NCI-H69 (cell line): ENCODE measurements at places on chromosomes 11 and 22.

DNA sequence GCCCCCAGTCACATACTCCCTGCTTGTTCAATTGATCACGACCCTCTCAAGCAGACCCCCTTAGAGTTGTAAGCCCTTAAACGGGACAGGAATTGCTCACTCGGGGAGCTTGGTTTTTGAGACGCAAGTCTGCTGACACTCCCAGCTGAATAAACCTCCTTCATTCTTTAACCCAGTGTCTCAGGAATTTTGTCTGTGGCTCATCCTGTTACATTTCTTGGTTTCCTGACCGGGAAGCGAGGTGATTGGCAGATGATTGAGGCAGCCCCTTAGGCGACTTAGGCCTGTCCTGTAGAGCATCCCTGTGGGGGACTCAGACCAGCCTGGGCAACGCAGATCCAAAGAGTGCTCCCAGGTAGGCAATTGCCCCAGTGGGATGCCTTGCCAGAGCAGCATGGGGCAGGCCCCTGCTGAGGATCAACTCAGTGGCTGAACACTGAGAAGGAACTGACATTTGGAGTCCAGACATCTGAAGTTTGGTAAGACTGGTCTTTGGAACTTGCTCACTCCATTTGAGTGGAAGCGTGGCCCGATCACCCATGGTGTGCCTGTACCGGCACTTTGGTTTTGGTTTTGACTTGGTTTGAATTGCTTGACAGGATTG is 51.5 kb downstream of the NEU3 start:
- no peak for DNase-seq

DNA sequence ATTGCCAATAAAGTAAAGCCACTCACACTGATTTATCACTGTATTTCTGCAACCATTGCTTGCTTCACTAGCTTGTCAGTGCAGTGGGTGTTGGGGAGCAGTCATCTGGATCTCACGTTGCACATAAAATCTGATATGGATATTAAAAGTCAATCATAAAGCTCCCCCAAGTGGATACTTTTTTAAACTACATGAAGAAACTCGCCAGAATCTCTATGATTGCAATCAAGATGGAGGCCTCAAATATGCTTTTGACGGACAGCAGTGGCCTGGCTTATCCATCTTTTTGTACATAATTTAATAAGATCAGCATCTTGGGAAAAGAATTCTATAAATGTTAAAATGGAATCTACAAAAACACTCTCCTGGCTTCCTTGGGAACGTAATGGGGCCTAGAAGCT is 137.7 kb downstream of the WT1 start:
- peak; percentile 77 for DNase-seq

DNA sequence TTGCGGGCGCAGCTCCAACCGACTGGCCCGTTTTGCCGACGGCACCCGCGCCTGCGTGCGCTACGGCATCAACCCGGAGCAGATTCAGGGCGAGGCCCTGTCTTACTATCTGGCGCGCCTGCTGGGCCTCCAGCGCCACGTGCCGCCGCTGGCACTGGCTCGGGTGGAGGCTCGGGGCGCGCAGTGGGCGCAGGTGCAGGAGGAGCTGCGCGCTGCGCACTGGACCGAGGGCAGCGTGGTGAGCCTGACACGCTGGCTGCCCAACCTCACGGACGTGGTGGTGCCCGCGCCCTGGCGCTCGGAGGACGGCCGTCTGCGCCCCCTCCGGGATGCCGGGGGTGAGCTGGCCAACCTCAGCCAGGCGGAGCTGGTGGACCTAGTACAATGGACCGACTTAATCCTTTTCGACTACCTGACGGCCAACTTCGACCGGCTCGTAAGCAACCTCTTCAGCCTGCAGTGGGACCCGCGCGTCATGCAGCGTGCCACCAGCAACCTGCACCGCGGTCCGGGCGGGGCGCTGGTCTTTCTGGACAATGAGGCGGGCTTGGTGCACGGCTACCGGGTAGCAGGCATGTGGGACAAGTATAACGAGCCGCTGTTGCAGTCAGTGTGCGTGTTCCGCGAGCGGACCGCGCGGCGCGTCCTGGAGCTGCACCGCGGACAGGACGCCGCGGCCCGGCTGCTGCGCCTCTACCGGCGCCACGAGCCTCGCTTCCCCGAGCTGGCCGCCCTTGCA is 1.0 kb downstream of the FJX1 start:
- DNase-seq, result peak; percentile 84

- DNase-seq, result no peak
Measured at GRCh38 chr11:94147433-94147845, 18.8 kb downstream of the PANX1 start.

GRCh38 chr11:15446929-15447328 is 332.2 kb downstream of the INSC start:
- DNase-seq, result no peak

DNA sequence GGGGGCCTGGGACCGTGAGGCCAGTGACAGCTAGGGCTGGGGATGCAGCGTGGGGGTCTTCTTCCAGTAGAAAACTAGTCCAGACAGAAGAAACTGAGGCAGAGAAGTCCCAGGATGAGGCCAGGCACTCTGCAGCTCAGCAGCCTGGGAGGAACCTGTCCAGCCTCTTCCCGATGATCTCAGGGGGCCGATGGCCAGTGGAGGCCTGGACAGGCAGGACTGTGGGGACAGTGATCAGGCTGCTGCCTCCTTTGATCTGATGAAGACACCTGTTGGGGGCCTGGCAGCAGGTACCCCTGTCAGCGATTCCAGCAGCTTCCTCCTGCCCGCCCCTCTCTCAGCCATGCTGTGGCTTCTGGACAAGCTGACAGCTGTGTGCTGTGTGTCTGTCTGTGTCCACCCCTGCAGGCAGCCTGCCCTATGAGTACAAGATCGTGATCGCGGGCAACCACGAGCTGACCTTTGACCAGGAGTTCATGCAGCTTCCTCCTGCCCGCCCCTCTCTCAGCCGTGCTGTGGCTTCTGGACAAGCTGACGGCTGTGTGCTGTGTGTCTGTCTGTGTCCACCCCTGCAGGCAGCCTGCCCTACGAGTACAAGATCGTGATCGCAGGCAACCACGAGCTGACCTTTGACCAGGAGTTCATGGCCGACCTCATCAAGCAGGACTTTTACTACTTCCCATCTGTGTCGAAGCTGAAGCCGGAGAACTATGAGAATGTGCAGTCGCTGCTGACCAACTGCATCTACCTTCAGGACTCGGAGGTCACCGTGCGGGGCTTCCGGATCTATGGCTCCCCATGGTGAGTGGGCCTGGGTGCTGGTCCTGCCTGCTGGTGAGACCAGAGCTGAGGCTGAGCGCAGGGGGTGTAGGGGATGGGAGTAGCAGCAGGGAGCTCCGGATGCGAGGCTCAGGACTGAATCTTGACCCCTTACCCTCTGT is 62.6 kb downstream of the MPPED1 start:
- no peak for DNase-seq

DNA sequence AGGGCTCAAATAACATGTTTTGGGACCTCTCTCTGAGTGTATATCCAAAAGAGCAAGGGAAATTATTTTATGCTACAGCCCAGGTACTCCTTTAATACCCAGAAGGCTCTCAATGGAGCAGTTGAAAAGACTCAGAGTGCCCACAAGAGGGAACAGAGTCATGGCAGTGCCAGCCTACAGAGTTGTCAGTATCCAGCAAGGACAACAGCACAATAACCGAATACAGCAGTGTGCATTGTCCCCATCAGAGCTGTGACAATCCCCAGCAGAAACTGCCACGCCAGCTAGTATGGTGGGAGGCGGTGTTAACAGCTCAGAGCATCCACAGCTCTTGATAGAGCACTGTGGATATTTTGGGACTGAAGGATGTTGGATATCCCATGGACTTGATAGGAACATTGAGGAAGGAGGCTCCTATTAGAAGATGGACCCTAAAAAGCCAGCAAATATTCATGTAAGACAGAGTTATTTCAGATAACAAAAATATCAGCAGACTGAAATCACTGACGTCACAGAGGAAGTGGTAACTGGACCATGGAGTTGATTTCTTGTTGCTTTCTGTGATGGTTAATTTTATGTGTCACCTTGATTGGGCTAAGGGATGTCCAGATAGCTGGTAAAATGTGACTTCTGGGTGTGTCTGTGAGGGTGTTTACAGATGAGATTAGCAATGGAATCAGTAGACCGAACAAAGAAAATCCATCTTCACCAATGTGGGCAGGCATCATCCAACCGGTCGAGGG is 17.7 kb upstream of the PAFAH1B2 start:
- DNase-seq, result no peak

DNA sequence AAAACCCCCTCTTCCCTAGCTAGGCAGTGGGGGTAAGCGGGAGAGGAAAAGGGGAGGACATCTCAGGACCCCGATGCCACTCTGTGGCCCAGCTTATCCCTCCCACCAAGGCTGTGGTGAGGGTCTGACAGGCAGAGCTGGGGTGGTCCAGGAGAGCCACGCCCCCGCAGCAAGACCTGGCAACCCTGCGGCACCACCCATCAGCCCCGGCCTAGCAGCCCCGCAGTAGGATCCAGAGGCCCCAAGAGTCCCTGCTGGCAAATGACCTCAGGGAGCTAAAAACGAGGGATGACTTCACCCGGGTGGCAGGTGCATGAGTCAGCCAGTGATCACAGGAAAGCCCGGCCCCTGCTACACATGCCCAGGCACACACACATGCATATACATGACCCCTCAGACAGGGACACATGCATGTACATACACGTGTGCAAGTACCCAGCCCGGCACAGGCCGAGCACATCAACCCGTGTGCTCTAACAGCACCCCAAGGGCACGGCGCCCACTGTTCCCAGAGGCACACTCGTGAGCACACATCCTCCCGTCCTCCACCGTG is 32.3 kb downstream of the ARVCF start:
- peak; percentile 66 for DNase-seq
